SJSA1 (cell line): ENCODE measurements at places on chromosomes 12 and 14. TPM values are rescaled to one million over a fixed set of nuclear protein-coding genes. Genes with fewer than 3 reads are reported as not detected.

Gene CABP1
- total RNA-seq = not detected in 2 replicates

GRCh38 chr14:29735459-29735858 is 192.2 kb downstream of the PRKD1 start:
- no peak for DNase-seq

Gene SELPLG
- 2.1 and 2.9 TPM in 2 replicates for total RNA-seq

GRCh38 chr12:57726151-57726883 is 12.2 kb downstream of the AGAP2 start:
- DNase-seq = peak; percentile 100

Gene KICS2
- 1.8 and 2.8 TPM in 2 replicates for total RNA-seq

GRCh38 chr12:118727196-118727978 is 254.0 kb upstream of the SRRM4 start:
- DNase-seq = no peak

Gene RNASE12
- total RNA-seq = not detected in 2 replicates

DNA sequence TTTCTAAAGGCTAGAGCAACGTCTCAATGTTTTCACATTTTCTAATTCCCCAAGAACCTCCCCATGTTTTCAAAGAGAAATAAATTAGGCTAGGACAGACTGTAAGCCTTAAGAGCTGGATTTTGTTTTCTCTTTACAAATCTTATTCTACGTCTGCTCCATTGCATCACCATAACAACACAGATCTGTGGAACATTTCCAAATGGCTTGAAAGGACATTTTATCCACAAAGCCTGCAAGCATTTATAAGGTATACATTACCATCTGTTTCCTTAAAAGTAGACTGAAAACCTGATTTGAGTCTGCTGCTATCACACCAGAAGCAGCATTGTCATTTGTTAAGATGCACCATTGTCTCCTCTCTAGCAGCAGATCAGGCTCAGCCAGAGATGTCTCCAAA is 115.3 kb upstream of the PLEKHA5 start:
- DNase-seq = no peak

DNA sequence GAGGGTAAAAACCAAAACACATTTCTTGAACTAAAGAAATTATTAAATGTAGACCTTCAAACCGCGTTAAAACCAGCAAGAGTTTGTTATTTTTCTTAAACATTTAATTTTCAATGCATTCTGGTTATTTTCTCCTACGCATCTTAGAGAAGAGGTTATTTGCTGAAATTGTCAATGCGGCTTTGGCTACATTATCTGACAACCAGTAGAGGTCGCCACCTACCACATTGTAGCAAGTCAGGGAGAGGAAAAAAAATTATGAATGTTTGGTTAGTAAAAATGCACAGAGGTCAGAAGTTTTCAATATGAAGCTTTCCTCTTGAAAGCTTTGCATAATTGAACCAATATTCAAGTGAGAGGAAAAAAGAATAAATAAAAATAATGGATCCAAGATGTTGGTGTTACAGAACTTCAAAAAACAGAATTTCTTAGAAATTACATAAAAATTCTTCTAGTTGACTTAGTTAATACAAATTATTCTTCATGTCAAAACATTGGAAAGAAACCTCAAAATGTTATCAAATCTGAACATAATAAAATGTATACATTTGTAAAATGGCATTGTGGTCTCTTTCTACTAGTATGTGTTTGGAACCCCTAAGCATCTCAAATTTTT is 159.4 kb upstream of the TMTC2 start:
- peak; percentile 13 for DNase-seq

GRCh38 chr12:42946871-42947381 is 357.4 kb upstream of the PRICKLE1 start:
- DNase-seq = no peak

GRCh38 chr12:43309959-43310358 is 242.0 kb downstream of the ADAMTS20 start:
- no peak for DNase-seq

GRCh38 chr12:57193706-57194245 is 22.8 kb upstream of the NXPH4 start:
- DNase-seq = no peak

DNA sequence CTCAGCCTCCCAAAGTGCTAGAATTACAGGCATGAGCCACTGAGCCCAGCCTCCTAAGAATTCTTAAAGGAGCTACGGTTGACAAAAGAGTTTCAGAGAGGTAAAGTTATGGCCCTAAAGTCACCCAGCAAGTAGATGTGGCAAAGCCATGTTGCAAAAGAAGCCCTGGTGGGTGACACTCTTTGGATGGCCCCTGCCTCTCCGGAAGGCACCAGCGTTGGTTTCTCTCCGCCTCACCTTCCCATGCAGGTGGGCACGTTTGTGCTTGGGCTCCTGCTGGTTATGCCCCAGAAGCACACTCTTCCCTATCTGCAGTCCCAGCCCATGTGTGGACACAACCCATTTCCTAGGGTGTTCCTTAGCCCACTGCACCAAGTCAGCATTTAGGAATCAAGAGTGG is 9.5 kb upstream of the SERPINA3 start:
- DNase-seq = no peak

- no peak for DNase-seq
Measured at GRCh38 chr14:57928732-57929131, 62.8 kb upstream of the SLC35F4 start.

DNA sequence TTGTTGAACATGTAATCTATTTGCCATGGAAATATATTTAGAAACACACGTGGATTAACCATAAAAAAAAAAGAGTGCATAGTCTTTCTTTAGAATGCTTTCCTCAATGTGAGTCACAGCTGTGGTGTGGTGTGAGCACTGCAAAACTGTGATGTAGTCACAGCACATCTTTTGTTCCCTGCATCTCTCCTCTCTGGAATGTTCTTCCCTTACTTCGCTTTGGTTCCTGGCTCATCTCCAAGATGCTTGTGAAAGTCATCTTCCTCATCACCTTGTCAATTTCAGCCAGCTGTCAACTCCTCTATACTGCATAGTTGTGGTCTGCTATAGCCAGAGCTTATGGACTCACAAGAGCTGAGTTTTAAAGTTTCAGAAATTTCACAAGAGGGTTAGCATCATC is 60.2 kb downstream of the STAB2 start:
- peak; percentile 6 for DNase-seq

Gene CEP170B
- total RNA-seq = 5.9 and 9.3 TPM in 2 replicates

GRCh38 chr12:114747012-114747858 is 63.3 kb upstream of the TBX3 start:
- DNase-seq = no peak

DNA sequence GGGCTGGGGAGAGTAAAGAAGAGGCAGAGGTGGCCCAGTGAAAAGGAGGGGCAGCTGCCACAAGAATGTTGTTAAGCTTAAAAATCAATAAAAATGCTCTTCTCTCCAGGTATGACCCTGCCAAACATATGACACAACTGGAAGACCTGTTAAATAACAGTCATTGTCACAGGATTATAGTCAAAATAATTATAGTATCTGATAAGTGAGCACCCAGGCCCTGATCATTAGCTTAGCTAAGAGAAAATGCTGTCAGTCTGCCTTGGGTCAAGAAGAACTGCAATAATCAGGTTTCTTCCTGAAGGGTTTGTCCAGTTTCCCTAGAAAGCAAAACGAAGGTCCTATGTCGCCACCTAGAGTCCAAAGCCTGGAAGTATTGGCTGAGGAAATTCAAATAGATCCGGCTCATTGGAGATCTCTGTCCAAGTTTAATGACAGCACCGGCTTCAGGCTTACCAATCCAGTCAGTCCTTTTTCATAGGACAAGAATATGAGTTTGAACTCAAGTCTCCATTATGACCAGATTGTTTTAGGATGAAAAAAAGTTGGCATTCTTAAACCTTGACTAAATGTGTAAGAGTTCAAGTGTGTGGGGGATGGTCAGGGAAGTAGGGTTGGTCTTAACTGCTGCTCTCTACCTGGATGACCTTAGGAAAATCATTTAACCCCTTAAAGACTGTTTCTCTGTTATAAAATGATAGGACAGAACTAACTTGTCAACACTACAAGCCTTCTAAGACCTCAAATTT is 22.5 kb upstream of the NKX2-8 start:
- DNase-seq = no peak

Gene TPPP2
- not detected in 2 replicates for total RNA-seq
